ENCODE measurements at places on chromosomes 12 and 14.

DNA sequence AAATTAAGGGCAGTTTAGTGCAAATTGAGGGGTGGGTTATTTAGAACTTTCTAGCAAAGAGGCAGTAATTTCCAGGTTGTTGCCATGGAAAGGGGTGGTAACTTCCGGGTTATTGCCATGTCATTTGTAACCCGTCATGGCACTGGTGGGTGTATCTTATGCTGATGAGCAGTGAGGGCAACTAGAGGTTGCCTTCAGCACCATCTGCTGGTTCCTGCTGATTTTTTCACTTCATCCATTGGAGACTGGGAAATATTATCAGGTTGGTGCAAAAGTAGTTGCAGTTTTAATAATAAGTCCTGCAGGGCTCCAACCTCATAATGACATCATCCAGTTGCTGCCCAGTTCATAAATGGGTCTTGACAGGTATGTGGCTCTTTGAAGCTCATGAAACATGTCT lies 24.4 kb upstream of the SERPINA4 start:
- DNase-seq: peak; percentile 35

DNA sequence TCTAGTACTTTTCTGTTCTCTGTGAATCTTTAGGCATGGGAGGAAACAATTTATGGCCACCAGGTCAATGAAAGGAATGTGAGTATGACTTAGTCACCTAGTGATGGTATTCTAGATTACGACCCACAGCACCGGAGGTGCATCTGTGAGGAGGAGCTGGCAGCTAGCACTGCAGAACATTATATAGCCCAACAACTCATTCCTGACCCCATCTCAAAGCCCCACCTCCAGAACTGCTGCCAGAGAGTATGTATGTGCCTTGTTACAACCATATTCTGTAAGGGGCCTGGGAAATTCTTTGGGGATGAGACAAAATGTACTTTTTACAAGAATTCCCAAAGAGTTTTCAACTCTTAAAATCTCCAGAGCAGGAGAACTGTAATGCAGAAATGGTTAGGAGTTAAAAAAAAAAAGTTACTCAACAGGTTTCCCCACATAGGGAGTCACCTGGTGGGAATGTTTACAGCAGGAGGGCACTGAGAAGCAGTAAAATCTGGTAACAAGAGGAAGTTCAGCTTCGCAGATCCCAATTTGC lies 34.9 kb upstream of the CERS5 start:
- DNase-seq: peak; percentile 94

DNA sequence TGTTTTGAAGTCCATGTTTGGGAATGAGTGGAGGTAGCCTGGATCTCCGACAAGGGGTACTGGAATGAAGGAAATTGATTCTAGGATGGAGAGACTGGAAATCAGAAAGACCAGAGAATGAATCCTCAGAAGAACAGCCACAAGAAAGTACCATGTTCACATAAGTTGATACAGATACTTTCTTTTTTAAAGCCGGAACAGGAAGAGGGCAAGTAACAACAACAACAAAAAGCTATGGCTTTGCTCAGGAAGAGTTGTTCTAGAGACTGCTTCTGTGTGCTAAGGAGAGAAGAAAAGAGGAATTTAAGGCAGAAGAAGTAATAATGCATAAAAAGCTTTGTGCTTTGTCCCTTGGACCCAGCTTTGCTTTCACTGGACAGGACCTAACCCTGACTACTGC lies 6.2 kb downstream of the TC2N start:
- DNase-seq: no peak

GRCh38 chr12:96064271-96064670 lies 28.9 kb upstream of the LTA4H start:
- no peak for DNase-seq

GRCh38 chr12:124636138-124636978 lies 68.9 kb upstream of the NCOR2 start:
- DNase-seq: peak; percentile 86

Measured in brain microvascular endothelial cell (primary cell).